NCI-H187 (cell line): ENCODE measurements at places on chromosomes 3 and 15.

- no peak for DNase-seq
Observed at GRCh38 chr3:147832611-147833010, 423.4 kb downstream of the ZIC1 start.

DNA sequence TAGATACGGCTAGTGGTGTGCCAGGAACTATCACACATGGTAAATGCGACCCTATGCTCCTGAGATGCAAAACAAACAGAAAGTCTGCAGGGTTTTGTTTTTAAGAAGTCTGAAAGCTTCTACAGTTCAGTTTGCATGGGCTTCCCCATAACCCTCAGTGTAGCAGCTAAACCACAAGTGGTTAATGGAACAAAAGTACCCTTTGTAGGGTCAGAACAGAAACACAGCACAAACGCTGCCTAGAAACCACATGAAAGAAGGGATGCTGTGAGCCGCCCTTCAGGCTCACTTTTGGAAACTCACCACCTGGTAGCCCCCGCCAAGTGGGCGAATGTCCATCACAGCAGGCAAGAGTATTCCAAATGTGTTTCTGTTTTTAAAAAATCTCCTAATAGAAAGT lies 46.2 kb downstream of the CTDSPL start:
- DNase-seq: peak; percentile 24

DNA sequence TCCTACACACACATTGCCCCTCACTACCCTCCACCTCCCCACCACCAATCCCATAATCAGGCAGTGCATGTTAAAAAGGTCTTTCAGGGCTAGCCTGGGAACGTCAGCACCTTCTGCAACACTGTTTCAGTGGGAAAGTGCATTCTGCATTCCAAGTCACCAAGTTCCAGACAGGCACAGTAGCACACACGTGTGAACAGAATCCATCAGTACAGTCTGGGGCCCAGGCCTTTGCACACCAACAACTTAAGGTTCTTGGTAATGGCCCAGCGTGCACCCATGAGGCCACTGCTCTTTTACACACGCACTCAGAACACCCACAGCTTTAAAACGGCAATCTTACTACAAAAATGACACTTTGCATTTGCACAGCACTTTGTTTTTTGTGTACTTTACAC lies 1.2 kb downstream of the ANXA2 start:
- no peak for DNase-seq

DNA sequence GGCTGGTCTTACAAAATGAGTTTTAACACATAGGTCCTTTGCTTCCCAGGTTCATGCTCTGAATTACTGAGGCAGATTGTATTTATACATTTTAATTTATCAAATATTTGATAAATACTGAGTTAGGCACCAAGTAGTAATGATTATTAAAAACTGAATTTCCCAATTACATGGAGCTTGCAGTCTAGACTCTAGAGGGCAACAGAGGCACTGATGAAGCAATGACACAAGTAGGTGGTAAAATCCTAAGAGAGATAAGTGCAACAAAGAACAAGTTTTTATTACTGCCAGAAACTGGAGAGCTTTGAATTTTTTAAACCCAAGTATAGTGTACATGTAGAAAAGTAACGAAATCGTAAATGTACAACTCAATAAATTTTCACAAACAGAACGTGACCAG lies 406.2 kb upstream of the RARB start:
- DNase-seq: no peak

GRCh38 chr3:18724456-18724855 lies 299.3 kb upstream of the SATB1 start:
- no peak for DNase-seq

- no peak for DNase-seq
Observed at GRCh38 chr15:78695854-78696253, 54.8 kb upstream of the CHRNB4 start.

- no peak for DNase-seq
Observed at GRCh38 chr3:42163622-42164244, 72.6 kb downstream of the TRAK1 start.

DNA sequence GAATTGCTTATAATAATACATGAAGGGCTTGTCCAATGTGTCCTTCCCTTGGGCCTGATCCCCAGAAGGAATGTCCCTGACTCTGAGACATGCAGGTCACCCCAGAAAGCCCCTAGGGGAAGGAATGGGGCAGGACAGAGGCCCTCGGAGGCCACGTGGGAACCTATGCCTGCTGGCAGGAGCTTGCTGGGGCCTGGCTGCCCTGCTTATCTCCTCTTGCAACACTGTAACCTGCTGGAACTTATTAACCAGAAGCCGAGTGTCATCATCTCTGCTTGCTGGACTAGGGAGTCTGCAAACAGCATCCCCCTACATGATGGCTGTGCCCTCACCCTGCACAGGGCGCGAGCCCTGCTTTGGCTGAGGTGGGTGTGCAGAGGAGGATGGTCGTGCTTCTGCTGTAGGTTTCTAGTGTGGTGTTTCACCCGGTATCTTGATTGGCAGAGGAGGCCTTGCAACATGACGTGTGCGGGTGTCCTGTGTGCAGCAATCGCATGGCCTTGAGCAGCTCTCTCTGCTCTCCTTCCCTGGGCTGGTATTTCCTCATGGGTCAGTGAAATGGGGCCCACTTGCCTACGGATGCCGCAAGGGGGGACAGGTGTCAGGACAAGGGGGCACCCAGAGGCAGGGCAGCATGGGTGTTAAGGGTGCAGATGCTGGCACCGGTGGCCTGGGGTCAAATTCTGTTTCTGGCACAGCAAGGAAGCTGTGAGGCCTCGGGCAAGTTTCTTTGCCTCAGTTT lies 5.0 kb downstream of the CHST13 start:
- DNase-seq: no peak

DNA sequence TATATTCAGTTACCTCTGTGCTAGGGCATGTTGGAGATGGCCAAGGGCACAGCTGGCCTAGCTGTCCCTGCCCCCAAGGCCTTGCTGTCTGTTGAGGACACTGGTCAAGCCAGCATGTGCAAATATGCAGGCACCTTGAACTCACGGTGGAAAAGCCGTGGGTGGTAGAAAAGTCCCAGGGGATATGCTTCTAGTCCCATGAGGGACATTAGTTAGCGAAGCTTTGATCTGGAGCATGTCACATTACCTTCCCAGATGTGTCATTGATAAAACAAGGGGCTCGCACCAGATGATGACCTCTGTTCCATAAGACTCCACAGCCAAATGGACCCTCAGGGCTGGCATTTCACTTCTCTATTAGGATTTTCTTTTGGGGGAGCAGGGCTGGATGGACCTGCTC lies 14.2 kb upstream of the TMEM158 start:
- no peak for DNase-seq

- no peak for DNase-seq
Observed at GRCh38 chr3:169122416-169122815, 541.1 kb downstream of the MECOM start.

DNA sequence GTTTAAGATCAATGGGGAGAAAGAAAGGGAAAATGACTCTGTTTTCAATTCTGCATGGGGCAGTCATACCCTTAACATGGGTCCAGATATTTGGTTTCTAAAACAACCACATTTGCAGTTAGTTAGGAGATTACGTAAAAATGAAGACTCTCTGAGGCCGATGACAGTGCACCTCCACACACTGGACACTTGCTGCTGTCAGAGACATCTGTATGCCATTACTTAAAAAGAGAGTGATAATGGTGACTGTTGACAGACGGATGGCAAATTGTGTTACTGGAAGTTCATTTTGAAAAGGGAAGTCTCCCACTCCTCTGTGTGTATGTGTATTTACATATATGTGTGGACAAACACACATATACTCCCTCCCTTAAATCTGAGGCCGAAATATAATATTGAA lies 304.5 kb upstream of the SEMA6D start:
- no peak for DNase-seq

DNA sequence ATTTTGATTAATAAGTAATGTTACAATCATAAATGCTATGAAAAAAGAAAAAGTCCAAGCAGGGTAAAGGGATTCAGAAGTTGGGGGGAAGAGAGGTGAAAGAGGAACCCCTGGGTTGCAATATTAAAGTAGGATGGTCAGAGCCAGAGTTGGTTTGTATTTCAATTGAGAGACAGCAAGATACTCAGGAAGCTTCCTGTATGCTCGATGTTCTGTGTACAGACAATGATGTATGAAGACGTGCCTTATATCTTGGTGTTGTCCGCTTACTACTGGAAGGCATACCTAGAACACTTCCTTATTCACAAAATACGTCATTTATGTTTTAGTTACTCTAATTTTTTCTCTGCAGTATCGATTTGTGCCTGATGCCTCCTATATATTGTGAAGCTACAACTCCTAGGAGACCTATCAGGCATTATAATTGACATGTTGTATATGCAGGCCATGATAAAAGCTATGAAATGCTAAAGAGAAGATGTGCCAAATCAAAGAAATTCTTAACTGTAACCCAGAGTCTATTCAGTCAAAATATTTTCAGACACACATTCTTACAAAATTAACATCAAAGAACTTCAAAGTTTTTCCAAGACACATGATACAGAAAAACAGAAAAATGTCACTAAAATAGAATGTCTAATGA lies 87.5 kb downstream of the TBL1XR1 start:
- DNase-seq: no peak

GRCh38 chr3:146895026-146895749 lies 290.0 kb upstream of the PLSCR5 start:
- DNase-seq: no peak

- DNase-seq: no peak
Observed at GRCh38 chr3:127413871-127414270, 126.0 kb upstream of the PRR20G start.

- DNase-seq: no peak
Observed at GRCh38 chr3:13584427-13584891, 35.5 kb downstream of the FBLN2 start.

GRCh38 chr15:97082830-97083229 lies 752.3 kb downstream of the NR2F2 start:
- DNase-seq: peak; percentile 19

DNA sequence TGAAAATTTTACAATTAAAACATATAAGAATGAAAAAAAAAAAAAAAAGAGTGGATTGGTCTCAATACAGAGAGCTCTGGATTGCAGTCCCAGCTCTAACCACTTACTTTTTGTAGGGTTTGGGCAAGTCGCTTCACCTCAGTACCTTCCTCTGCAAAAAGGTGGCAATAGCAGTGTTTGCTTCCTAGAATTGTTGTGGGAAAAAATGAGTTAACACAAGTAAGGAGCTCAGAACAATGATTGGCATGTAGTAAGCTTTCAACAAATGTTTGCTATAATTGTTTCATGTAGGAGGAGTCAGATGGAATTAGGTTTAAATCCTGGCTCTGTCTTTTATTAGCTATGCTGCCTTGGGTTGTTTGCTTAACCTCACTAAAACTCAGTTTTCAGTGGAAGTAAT lies 425.2 kb upstream of the TBL1XR1 start:
- DNase-seq: no peak

GRCh38 chr3:16303037-16303575 lies 38.1 kb downstream of the OXNAD1 start:
- DNase-seq: no peak

DNA sequence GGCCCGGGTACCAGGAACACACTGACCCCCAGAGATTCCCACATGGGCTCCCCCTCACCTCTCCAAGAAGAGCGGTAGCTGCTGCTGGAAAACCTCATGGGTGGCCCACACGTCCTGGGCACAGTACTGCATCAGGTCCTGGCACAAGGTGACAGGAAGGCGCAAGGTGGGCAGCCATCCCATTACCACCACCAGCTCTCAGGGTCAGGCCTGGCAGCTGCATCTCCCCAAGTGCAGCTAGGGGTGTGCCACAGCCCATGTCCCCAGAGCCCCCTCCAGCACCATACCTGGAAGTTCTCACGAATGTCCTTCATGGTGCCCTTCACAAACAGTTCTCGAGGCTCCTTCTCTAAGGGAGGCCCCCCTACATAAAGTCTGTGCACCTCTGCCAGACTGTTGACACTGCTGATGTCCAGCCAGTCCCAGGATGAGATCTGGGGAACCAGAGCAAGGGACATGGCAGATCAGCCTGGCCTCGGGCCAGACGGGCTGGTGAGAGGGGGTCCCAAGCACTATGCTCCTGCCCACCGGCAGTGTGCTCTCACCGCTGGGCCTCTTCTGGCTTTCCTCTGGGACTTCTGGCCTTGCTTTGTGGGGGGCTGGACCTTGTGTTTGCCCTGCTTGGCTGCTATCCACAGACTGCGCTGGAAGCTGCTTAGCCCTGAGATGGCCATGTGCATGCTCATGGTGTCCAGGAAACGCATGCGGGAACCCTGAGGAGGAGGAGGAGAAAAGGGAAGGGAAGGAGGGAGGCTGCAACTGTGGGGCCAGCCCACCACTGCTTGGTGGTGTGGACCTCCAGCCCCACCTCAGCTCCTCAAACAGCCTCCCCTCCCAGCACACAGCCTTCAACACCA lies 6.0 kb downstream of the POLG start:
- DNase-seq: no peak

DNA sequence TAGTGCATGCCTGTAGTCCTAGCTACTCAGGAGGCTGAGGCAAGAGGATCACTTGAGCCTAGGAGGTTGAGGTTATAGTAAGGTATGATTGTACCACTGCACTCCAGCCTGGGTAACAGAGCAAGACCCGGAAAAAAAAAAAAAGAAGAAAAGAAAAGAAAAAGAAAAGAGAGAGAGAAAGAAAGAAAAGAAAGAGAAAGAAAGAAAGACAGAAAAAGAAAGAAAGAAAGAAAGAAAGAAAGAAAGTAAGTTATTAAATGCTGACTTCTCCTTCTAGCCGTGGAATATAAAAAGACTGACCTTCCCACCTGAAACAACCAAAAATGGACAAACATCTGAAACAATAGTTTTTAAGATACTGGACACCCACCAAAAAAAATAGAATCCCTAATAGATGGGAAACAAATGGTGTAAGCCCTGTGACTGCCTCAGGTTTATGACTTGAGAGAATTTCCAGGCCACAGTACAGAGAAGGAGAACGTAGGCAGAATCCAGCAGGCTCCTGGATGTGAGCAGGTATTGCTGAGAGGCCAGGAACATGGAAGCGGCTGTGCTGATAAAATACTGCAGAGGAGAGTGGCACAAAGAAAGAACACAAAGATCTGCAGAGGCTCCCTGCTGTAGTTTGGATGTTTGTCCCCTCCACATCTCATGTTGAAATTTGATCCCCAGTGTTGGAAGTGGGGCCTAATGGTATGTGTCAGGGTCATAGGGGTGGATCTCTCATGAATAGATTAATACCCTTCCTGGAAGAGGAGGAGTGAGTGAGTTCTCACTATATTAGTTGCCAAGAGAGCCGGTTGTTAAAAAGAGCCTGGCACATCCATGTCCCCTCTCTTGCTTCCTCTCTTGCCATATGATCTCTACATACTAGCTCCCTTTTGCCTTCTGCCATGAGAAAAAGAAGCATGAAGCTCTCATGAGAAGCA lies 41.8 kb upstream of the PRSS50 start:
- DNase-seq: no peak

DNA sequence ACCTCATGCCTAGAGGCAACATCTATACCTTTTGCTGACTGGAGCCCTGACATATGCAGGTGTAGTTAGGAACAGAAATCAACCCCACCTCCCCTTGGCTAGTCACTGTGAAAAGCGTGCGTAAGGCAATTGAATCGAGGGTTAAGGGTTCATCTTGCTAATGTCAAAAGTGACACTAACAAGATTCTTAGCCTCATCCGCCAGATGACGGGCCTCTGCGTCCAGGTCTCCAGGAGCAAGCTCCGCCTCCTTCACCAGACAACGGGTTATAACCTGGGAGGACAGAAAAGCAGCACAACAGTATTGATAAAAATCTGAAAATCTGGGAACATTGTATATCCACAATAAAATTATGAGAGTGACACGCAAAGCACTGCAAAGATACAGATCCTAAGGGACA lies 4.7 kb downstream of the SELENOS start:
- no peak for DNase-seq

GRCh38 chr3:113867506-113867905 lies 28.9 kb downstream of the GRAMD1C start:
- no peak for DNase-seq
